Tibial artery (tissue), 4 donors: ENCODE measurements at places on chromosomes 1 and 21.

DNA sequence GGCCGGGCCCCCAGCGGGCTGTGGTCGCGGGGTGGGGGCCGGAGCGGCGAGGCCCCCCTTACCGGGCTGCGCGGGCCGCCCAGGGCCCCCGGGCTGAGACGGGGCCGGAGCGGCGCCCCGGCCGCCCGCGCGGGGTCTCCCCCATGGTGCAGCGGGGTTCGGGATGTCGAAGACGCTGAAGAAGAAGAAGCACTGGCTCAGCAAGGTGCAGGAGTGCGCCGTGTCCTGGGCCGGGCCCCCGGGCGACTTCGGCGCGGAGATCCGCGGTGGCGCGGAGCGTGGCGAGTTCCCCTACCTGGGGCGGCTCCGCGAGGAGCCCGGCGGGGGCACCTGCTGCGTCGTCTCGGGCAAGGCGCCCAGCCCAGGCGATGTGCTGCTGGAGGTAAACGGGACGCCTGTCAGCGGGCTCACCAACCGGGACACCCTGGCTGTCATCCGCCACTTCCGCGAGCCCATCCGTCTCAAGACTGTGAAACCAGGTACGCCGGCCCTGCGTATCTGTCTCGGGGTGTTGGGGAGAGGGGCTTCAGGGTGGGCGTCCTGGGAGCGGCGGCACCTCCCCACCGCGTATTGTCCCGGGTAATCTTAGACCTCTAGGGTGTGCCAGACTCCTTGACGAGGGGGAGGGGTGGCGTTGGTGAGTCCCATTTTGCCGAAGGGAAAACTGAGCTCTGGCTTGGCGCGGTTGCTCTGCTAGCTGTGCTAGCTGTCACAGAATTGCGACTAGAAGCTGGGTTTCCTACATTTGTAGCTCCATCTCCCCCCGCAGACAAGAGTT, 745 bp downstream of the MAGI3 start:
- peak; percentile 41 for DNase-seq

GRCh38 chr1:232634096-232634495, 4.2 kb upstream of the SIPA1L2 start:
- DNase-seq: peak; percentile 76

- DNase-seq: no peak
Observed at GRCh38 chr1:156652131-156652991, 10.4 kb downstream of the BCAN start.

DNA sequence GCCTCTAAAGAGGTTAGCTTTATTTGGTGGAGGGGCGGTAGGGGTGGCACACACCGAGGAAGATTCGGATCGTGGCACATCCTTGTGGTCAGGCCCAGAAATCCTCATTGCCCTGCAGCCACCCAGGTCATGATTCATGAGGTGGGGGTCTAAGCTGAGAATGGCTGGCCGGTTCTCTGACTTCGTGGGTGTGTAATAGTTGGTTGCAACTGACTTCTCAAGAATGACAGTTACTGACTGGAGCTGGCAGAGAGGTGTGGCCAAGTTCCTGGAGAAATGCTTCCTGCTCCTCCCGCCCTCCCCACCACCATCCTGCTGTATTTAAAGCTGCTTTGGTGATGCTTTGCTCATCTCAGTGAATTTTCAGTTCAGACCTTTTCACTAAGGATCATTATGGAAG, 198.6 kb downstream of the KIF26B start:
- no peak for DNase-seq

GRCh38 chr1:119554183-119554582, 47.2 kb downstream of the HSD3B1 start:
- DNase-seq: no peak

- no peak for DNase-seq
Observed at GRCh38 chr1:247576514-247576913, 11.6 kb upstream of the OR2G2 start.

- DNase-seq: no peak
Observed at GRCh38 chr21:29151931-29152330, 21.5 kb downstream of the MAP3K7CL start.

DNA sequence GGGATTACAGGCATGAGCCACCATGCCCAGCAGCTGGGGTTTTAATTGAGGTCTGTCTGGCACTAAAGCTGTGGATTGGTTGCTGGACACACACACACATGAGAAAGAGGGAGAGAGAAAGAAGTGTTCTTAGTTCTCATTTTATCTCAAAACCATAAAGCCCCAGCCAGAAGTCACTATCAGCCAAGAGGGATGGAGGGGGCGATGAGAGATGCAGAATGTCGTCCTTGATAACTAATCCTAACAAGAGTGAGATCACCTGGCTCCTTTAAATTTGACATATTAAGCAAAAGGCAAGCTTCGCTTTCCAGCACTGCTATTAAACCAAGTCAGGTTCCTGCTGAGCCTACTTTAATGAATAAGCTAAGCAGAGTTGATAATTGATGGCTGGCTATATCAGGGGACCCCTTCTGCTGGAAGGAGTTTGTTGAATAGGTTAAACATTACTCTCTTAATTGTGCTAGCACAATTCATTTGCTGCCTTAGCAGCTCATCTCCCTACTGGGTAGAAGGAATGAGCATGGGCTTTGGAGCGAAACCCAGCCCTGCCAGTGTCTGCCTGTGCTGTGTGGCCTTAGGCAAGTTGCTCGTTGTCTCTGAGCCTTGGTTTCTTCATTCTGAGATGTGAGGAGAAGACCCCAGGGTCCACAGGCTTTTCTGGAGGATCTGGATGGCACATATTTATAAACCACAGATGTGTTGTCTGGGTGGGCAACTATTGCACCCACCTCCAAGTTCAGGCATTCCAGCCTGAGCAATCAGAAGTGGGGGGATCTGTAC, 50.8 kb downstream of the ALPL start:
- DNase-seq: no peak

GRCh38 chr1:55823541-55824250, 608.5 kb upstream of the USP24 start:
- no peak for DNase-seq

DNA sequence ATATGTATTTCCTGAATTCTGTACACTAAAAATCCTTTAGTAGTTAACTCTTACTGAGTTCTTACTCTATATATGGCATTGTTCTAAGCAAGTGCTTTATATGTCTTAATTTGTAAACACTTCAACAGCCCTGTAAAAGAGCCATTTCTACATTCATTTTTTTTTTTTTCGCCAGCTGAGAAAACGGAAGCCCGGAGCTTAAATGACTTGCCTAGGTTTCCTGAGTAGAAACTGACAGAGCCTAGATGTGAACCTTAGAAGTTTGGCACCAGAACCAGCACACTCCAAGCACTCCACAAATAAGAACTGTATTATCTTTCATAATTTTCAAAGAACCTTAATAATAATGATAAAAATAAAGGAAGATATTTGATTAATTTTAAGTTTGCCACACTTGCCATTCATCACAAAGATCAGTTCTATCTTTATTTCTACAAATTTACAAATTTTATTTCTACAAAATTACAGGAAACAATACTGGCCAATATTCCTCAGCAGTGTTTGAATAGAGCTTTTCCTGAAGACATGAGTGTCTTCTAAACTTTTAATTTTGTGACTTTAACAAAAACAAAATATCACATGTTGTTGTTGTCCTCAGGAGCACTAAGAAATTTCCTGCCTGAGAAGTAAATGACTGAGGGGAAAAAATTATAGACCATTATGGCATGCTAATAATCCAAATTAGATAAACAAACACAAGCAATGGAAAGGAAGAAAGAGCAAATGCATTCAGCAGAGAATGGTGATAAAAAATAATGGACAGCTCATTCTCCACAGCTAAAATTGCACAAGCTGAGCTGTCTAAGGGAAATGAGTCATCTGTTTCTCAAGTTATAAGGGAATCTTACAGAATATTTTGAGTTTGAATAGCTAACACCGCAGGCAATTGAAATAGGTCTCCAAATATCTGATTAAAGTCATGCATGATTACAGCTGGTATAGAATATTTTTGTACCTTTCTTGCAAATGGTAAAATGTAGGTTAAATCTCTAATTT, 71.2 kb downstream of the DPYD start:
- DNase-seq: no peak

DNA sequence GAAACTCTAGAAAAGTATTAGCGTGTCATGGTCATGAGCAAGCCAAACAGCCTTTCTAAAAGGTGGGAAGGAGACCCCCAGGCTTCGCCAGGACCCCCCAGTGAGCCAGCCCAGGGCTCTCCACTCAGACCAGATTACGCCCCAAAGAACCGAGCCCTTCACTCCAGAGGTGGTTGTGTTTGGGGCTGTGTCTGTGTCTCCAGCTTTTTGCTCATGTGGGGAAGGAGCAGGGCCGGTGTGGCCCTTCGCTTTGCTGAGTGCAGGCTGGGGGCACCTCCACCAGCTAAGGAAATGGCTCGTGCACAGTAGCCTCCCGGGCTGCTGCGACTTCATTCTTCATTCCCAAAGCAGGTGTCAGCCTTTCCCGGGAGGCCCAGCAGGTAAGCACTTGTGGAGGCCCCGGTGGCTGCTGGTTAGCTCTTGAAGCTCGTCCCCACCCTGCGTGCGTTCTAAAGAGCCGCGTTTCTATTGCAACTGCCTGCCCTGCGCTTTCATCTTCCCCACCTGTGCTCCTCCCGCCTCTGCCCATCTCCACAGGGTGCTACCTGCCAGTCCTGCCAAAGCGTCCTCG, 531 bp downstream of the TSPEAR start:
- no peak for DNase-seq
